ENCODE measurements at places on chromosomes 2 and 18.

DNA sequence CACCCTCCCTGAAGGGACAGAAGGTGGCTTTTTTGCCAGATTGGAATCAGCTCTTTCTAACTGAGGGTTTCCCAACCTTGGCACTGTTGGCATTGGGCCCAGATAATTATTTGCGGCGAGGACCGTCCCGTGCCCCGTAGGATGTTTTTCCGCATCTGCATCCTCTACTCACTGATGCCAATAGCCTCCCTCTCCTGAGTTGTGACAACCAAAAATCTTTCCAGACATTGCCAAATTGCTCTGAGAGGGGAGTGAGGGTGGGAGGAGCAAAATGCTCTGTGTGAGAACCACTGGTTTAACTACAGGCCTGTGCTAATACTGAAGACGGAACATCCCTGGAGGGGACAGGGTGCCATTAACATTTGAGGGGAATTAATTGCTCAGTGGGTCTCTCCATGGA lies 33.6 kb upstream of the GLI2 start:
- no peak for DNase-seq

DNA sequence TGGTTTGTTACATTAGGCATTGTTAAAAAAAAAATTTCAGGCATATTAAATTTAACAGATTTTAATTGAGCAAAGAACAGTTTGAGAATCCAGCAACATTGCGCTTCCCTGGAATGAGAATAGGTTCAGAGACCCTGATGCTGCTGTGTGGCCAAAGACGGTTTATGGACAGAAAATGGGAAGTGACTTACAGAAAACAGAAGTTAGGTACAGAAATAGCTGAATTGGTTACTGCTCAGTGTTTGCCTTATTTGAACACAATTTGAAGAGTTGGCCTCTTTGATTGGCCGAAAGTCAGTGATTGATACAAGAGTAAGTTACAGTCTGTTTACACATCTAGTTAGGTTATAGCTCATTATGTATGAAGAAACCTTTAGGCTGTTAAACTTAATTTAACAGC lies 6.0 kb upstream of the NEDD4L start:
- no peak for DNase-seq

DNA sequence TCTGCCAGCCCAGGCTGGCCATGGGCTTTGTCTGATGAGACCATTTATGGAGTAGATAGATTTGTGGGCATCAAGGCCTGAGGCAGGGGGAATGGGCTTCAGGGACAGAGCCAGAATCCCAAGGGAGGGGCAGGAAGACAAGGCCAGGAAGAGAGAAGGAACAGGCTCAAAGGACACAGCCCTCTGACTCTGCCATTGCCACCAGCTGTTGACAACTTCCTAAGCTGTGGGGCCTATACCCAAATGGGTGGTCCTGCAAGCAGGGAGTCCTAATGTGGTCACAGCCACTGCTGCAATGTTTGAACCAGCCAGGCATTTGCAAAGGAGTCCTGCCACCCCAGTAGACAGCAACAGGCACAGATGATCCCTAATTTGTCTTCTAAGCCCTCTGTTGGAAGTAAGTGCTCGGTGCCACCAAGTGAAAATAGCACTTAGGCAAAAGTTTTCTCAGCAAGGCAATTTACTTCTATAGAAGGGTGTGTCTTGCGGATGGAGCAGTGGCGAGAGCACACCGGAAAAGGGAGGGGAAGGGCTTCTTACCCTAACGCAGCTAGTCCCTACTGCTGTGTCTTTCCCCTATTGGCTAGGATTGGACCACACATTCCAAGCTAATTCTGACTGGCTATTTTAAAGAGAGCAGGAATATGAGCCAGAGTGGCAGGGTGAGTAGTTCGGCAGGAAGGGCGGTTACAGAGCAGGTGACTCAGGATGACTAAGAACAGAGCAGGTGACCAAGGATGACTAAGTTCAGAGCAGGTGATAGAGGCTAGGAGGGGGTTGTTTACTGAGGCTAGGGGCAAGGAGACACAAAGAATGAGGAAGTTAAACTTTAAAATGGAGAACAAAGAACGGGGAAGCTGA lies 47.2 kb downstream of the C1QL2 start:
- no peak for DNase-seq

DNA sequence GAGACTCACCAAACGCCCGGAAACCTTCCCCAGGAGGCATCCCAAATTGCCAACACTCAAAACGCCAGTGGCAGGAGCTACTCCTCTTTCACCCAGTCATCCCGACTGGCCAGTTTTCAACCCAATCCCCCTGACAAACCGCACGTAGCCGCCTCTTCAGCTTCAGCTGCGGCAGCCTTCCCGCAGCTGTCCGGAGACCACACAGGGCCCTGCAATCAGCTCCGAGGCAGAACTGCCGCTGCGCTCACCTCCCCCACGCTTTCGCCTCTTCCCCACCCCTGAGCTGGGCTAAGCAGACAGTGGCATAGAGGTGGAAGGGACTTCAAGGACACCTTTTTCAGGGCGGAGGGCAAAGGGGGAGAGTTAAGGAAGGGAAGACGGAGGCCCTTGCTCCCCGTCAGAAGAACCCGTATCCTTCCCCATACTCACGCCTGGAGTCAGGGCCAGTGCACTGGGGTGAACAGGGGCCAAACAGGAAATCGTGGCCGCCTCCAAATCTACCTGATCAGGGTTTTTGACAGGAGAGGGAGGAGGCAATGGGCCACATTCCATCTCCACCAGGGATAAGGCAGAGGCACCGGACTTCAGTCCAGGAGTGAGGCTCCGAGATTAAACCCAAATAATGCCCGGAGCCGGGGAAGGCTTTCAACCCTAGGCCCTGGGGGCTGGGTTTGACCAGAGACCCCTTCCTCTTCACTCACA lies 16.9 kb downstream of the CYP26B1 start:
- DNase-seq, result no peak

DNA sequence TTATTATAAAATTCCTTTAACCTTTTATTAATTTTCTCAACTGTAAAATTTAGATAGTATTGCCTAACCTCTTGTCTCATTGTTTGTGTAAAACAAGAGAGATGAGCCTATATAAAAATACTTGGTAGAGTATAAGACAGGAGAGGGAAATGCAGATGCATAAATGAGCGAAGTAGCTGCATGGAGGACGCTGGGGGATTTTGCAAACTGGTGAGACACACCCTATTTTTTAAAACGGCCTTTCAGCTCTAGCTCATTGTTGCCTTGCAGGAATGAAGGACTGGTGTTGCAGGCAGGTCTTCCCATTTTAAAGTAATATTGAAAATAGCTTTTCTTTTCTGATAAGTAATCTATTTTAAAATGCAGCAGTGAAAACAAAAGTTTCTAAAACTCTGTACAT lies 435.3 kb upstream of the HNRNPA3 start:
- no peak for DNase-seq

- DNase-seq, result no peak
Observed at GRCh38 chr2:134238371-134238770, 15.5 kb upstream of the MGAT5 start.

- DNase-seq, result no peak
Observed at GRCh38 chr2:232495292-232495691, 7.7 kb upstream of the ECEL1 start.

DNA sequence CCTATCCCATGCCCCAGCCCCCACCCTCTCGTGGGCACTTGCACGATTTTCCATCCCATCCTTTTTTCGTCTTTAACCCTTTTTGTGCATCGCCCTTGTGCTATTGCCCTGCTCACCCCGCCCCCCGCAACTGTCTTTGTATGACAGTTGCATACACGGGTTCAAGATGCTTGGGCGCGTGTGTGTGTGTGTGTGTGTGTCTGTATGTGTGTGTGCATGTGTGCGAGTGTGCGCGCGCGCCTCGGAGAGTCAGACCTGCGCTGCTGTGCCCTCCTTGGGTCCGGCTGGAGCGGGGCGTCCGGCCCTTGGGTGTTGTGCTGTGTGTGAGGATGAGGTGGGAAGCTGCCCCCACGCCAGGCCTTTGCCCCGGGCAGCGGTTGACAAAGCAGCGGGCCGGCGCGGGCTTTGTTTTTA lies 230.7 kb downstream of the HAUS1 start:
- no peak for DNase-seq

- no peak for DNase-seq
Observed at GRCh38 chr2:117958186-117958585, 55.7 kb downstream of the CCDC93 start.

DNA sequence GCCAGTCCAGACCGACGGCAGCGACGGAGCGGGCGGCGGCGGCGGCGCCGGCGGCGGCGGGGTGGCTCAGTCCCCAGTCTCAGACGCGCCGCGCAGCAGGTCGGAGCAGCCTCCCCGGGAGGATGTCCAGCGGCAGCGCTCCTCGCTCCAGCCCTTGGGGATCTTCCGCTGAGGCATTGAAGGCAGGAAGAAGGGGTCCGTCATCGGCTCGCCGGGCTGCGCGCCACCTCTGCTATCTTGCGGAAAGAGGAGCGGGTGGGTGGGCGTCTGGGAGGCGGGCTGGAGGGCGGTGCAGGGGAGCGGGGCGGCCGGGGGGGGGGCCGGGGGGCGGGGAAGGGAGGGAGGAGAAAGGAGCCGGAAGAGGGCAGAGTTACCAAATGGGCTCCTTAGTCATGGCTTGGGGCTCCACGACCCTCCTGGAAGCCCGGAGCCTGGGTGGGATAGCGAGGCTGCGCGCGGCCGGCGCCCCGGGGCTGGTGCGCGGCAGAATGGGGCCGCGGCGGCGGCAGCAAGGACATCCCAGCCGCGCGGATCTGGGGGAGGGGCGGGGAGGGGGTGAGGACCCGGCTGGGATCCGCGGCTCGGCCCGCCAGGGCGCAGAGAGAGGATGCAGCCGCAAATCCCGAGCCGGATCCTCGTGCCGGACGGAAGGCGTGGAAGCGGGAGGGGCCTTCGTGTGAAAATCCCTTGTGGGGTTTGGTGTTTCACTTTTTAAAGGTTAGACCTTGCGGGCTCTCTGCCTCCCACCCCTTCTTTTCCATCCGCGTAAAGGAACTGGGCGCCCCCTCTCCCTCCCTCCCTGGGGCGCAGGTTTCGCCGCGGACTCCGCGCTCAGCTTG lies at the start of gene NETO1:
Gene NETO1 (minus strand): TSS at position 242 of the 839 bp plus-strand sequence. CDS start 696 bp downstream, outside the sequence.
- no peak for DNase-seq

DNA sequence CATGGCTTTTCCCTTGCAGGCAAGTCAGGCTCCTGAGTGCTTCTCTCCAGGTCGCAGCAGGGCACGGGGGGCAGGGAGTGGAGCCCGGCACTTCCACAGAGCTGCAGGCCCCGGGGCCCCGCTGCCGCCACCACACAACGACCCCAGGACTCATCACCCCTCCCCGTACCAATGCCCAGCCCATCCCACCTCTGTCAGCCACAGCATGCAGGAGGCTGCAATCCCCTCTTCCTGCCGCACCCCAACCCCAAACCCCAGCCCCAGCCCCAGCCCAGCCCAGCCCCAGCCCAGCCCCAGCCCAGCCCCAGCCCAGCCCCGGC lies 288.0 kb downstream of the NDUFA10 start:
- no peak for DNase-seq

- DNase-seq, result no peak
Observed at GRCh38 chr2:176291335-176291734, 22.1 kb downstream of the MTX2 start.

- DNase-seq, result no peak
Observed at GRCh38 chr2:234640657-234641056, 143.8 kb upstream of the ARL4C start.

DNA sequence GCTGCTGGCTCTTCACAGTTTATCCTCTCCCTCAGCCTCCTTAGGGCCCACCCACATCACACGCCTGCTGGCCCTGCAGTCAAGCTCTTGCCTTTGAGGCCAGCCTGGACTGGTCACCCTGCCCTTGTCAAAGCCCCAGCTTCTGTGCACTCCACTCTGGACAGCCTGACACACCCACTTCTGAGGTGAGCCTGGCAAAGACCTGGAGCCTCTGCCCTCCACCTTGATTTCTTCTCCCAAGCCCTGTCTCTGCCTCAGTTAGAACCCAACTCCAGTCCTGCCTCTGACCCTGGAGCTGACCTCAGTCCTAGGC lies 37.0 kb upstream of the TAF1B start:
- no peak for DNase-seq

- no peak for DNase-seq
Observed at GRCh38 chr2:119367472-119368099, 809 bp downstream of the DBI start.

- DNase-seq, result no peak
Observed at GRCh38 chr2:64637000-64637635, 16.6 kb downstream of the SERTAD2 start.

DNA sequence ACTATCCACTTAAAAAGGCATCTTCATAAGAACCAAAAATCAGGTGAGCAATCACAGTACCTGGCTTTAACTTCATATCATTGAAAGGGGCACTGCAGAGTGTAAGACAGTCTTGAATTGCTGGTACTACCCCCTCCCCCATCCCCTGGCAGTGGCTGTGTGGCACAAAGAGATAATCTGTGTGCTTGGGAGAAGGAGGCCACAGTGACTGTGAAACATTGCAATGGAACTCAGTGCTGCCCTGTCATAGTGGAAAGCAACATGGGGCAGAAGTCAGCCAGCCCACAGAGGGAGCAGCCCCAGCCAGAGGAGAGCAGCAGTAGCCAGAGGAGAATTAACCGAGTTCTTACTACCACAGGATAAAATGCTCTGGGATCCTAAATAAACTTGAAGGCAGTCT lies 45.3 kb upstream of the UGP2 start:
- no peak for DNase-seq

GRCh38 chr2:183349091-183349490 lies 224.8 kb downstream of the NUP35 start:
- DNase-seq, result no peak

GRCh38 chr2:193506035-193506434 lies 1311.3 kb upstream of the TMEFF2 start:
- DNase-seq, result no peak

DNA sequence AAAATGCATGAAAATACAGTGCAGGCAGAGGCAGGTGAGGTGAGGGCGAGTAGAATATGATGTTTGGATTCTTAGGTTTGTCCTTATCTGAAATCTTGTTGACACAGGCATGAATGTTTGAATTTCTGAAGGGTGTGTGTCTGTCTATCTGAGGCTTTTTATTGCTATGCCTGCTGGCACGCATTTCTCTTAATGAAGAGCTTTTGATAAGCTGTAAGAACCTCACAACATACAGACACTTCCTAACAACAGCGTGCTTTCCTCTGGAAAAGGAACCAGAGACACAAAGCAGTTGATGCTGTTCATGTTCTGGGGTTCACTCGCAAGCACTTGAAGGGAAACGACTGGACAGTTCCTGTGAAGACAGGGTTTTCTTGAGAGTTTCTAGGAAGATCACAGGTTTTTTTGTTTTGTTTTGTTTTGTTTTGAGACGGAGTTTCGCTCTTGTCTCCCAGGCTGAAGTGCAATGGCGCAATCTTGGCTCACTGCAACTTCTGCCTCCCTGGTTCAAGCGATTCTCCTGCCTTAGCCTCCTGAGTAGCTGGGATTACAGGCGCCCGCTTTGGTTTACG lies 33.3 kb upstream of the CABLES1 start:
- no peak for DNase-seq
